Stimulated activated CD4-positive, alpha-beta T cell treated with anti-CD3 and anti-CD28 coated beads, Interleukin-15, amount 100 ng/mL, for 24 hours (primary cell): ENCODE measurements at places on chromosomes 6 and 20.
A peak's percentile ranks its signal among the peaks of the same experiment; 100 is the strongest.

GRCh38 chr20:16692442-16692841, 37.4 kb upstream of the SNRPB2 start:
- DNase-seq = no peak

DNA sequence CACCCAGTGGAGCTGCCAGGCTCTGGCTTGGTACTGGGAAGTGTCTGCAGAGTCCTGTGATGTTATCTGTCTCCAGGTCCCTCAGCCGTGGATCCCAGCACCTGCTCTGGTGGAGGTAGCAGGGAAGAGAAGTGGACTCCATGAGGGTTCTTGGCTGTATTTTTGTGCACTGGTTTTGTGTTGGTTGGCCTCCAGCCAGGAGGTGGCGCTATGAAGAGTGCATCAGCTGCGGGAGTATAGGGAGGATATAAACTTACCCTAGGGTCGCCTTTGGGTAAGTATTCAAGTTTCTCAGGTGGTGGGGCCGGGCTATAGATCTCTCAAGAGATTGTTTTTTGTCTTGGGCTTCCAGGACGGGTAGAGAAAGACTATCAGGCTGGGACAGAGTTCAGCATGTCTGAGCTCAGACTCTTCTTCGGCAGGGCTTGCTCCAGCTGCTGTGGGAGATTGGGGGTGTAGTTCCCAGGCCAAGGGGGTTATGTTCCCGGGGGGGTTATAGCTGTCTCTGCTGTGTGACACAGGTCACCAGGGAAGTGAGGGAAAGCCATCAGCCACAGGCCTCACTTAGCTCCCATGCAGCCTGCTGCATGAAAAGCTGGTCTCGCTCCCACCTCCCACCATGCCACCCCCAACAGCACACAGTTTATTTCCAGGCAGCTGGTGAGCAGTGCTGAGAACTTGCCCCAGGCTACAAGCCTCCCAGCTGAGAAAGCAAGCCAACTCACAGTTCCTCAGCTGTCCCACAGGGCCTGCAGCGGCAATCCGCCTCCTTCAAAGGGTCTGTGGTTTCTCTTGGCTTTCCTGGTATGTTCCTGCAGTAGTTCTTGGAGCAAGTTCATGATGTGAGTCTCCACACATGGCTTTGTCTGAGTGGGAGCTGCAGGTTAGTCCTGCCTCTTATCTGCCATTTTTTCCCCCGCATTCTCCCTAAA, 115.7 kb downstream of the AIG1 start:
- DNase-seq = peak; percentile 6

DNA sequence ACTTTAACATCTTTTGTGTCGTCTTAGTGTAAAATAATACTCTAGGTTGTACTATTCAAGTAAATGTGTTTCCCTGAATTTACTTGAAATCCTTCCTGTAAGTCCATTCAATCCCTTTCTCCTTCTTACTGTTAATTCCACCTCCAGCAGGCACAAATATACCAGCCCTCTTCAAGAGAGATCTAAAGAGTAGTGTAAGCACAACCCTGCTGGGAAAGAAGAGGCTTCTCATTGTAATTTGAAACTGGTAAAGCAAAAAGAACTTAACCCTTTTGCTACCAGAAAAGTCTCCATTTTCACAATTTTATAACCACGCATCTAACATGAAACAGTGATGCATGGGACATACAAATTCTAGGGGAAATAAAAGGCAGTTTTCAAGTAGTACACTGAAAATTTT, at the start of gene BMP5:
BMP5 (minus strand) TSS at position 191 of the 400 bp plus-strand sequence. CDS start 725 bp downstream, outside the sequence.
- DNase-seq = no peak

GRCh38 chr20:55159230-55159629, 683.8 kb downstream of the DOK5 start:
- DNase-seq = no peak

GRCh38 chr20:55004044-55004443, 528.7 kb downstream of the DOK5 start:
- DNase-seq = no peak

- DNase-seq = no peak
Observed at GRCh38 chr6:148182378-148182777, 160.3 kb upstream of the SASH1 start.

DNA sequence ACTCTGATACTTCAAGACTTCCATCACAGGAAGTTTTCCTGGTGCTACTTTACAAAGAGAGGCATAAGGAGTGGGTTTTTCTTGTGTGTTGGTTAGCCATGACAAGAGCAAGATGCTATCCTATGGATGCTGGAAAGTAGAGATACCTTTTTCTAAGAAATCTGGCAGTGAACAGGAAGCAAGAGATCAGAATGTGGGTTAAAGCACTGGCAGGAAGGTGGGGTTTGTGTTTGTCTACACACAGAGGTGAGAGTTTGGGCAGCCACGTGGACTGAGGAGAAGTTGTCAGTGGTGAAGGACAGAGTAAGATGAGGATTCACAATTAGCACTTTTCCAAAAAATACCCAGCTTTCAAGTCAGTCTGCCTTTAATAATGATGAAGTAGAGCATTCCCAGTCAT, 17.9 kb downstream of the SLC2A12 start:
- no peak for DNase-seq

GRCh38 chr6:1622220-1622850, 12.6 kb downstream of the FOXC1 start:
- no peak for DNase-seq

GRCh38 chr6:150567380-150567779, 32.3 kb upstream of the PLEKHG1 start:
- DNase-seq = no peak
